ENCODE measurements at places on chromosomes 12 and 14.
A peak's percentile ranks its signal among the peaks of the same experiment; 100 is the strongest.

- DNase-seq, result no peak
These were observed 4.9 kb downstream of the PHLDA1 start for GRCh38 chr12:76026643-76027063.

GRCh38 chr12:91326058-91327027, 143.7 kb upstream of the DCN start:
- DNase-seq, result peak; percentile 24

DNA sequence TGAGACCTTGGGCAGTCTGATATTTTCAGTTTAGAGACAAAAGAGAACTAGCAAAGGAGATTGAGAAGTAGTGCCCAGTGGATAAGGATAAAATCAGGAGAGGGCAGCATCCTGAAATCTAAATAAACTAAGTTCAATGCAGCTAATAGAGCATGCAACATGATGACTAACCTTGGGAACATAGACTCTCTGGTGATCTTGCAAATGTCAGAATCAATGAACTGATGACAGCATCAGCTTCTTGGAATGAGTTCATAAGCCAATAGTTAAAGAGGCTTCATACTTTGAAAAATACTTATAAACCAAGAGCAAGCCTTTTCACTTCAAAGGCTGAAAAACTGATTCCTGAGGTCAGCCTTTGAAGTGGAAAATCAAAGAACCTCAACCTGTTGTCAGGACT, 8.2 kb downstream of the TAS2R19 start:
- peak; percentile 2 for DNase-seq

GRCh38 chr14:56199095-56199981, 81.1 kb downstream of the PELI2 start:
- DNase-seq, result peak; percentile 98

DNA sequence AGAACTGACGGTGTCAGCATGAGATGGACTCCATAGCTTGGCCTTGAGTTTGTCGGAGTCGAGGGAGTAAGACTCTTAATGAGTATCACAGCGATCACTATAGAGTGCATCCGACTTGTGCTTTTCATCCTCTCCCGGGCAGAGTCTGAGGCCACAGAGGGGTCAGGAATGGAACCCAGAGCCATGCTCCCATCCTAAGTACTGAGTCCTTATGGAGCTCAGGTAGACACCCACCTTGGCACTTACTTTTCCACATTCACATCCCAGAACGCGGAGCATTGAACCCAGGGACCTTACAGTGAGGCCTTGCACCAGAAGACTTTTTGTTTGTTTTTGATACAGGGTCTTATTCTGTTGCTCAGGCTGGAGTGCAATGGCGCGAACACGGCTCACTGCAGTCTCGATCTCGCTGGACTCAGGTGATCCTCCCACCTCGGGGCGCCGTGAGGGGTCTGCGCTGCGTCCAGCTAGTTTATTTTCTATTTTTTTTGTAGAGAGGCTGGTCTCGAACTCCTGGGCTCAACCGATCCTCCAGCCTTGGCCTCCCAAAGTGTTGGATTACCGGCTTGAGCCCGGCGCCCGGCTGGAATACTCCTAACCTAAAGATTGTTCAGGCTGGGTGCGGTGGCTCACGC, 719 bp upstream of the SRSF9 start:
- no peak for DNase-seq

DNA sequence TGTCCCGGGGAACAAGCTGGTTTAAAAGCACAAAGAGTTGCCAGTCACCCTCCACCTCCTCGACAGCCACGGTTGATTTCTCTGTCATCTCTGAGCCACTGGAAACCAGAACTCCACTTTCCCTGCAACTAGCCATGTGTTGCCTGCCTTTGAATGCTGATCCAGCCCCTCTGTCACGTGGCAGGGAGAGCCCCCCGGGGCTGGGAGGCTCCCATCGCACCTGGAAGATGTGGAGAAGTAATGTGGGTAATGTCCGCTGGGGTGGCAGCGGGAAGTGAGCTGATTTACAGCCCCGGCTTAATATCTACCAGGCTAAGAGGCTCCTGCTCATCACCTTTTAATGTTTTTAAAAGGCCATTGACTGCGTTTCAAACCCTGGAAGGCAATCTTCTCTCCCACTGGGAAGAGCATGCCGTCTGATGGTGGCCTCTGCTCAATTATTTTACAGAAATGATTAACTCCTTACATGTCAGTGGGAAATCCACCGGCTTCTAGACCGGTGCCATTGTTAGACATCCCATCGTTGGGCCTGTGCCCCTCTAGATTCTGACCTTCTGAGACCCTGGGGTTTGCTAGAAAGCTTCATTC, 7.4 kb downstream of the PRIMA1 start:
- DNase-seq, result no peak
